Left lung (tissue), 14 donors: ENCODE measurements at places on chromosomes 16 and 17. TPM values are rescaled to one million over a fixed set of nuclear protein-coding genes. Genes with fewer than 3 reads are reported as not detected.

DNA sequence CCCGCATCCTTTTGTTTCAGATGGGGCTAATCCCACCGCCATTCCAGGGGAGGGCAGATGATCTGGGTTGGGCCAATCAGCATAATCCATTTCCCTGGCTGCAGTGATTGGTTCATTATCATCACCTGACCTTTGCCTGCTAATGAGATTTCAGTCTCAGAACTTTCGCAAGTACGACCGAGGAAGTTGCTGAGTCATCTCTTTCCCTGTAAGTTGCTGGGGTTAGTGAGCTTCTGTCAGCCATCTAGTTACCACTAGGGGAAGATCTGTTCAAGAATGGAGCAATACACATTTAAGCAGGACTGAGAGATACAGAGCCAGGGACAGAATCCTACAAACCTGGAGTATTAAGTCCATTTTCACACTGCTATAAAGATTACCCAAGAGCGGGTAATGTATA lies 65.3 kb upstream of the NUDT7 start:
- no peak for DNase-seq

DNA sequence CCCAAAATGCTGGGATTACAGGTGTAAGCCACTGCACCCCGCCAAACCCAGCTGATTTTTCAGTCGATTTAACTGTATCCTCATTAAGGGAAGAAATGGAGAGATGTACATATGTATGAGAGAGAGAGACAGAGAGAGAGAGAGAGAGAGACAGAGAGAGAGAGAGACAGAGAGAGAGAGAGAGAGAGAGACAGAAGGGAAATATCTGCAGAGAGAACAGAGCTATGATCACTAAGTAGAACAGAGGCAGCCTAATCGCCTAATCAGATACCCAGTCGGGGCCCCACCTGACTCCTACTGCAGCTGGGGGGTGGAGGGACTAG lies 70.0 kb downstream of the RBBP6 start:
- no peak for DNase-seq

- no peak for DNase-seq
Observed at GRCh38 chr17:1294157-1294717, 14.8 kb downstream of the TRARG1 start.

GRCh38 chr16:1470481-1471251 lies 4.2 kb downstream of the CLCN7 start:
- peak; percentile 80 for DNase-seq

DNA sequence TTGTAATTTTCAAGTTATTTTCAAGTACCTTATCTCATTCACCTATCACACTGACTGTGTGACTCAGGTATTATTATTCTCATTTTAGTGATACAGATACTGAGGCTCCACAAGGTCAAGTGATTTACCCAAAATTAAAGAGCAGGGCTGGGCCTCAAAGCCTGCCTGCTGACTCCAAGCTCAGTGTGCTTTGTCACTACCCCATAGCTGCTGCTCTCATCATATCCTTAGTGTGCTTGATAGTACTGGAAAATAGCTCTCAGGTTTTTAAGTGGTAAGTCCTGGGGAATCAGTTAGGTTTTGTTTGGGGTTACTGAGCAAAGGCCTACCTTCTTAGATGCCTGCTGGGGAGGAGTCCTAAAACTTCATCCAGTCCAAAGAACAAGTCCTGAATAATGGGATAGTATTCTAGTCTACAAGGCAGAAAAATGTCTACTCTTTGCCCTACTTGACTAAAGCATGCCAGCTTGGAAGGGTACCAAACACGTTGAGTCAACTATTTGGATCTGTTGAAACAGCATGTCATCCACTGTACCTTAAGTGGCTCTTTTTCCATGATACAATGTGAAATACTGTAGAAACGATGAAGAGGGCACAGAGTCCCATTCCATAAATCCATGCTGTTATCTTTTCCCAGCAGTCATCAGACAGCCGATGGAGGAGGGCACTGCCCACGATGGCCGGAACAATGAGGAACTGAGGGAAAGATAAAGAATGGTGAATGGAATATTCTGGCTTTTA lies 10.7 kb downstream of the MMD start:
- DNase-seq: no peak

DNA sequence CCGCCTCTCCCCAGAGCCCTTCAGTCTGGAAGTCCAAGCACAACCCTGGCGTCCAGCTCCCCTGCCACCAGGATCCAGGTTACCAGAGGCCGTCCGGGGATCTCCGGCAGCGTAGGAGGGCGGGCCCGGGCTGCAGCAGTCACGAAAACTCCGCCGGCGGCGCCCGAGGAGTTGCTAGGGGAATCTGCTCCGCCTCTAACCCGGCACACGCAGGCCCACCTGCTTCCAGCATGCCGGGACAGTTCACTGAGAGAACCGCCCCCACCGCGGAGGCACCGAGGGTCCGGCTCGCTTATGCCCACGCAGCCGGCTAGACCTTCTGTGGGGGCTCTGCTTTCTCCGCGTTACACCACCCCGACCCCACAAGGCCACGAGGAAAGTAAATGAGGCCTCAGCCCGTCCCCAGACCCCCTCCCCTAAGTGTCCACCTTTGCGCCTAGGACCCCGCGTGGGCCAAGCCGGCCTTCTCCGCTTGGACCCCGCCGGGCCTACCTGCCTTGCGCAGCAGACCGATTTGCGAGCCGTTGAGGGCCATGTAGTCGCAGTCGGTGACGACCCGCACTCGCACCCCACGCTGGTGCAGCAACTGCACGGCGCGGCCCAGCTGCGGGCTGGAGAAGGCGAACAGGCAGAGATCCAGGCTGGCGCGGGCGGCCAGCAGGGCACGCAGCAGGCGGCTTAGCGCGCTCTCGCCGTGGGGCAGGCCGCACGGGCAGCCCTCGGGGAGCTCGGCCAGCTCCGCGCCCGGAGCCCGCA lies 587 bp downstream of the PLD6 start:
- peak; percentile 75 for DNase-seq

- no peak for DNase-seq
Observed at GRCh38 chr17:58242171-58242784, 3.9 kb downstream of the LPO start.

GRCh38 chr17:41793784-41794539 lies 7.5 kb upstream of the JUP start:
- DNase-seq: no peak

- DNase-seq: no peak
Observed at GRCh38 chr16:26645614-26646013, 421.1 kb upstream of the C16orf82 start.

Gene NECAB2
- 0.39 TPM for total RNA-seq

Gene EVPL
- total RNA-seq: 44.8 TPM
